ENCODE measurements at places on chromosomes 13 and 19. TPM values are rescaled to one million over a fixed set of nuclear protein-coding genes. Genes with fewer than 3 reads are reported as not detected.

The HOOK2 gene
- total RNA-seq: 9.8 TPM

The ZNF527 gene
- total RNA-seq: 5.2 TPM

The CEACAM7 gene
- total RNA-seq: not detected

The EXOC3L2 gene
- not detected for total RNA-seq

The NCCRP1 gene
- not detected for total RNA-seq

The LRG1 gene
- not detected for total RNA-seq

The TMC4 gene
- not detected for total RNA-seq
